RKO (cell line): ENCODE measurements at places on chromosomes 16 and 17.
A peak's percentile ranks its signal among the peaks of the same experiment; 100 is the strongest.

- DNase-seq, result no peak
These were observed 65.1 kb downstream of the SDR42E1 start for GRCh38 chr16:81946206-81946605.

GRCh38 chr16:27566417-27566816 is 16.5 kb downstream of the KATNIP start:
- DNase-seq, result no peak

- no peak for DNase-seq
These were observed 10.7 kb downstream of the CACNG1 start for GRCh38 chr17:67055041-67055443.

- DNase-seq, result peak; percentile 4
These were observed 25.9 kb upstream of the NKD1 start for GRCh38 chr16:50522324-50522723.

GRCh38 chr17:51071556-51071955 is 49.1 kb downstream of the SPAG9 start:
- DNase-seq, result no peak

- no peak for DNase-seq
These were observed 538 bp upstream of the RAPGEFL1 start for GRCh38 chr17:40176754-40177110.

- DNase-seq, result peak; percentile 96
These were observed 1.4 kb downstream of the TFAP4 start for GRCh38 chr16:4271176-4272113.

- no peak for DNase-seq
These were observed 3.1 kb downstream of the MMP15 start for GRCh38 chr16:58028541-58029070.

GRCh38 chr16:1752853-1753252 is 18.5 kb downstream of the NME3 start:
- no peak for DNase-seq

- DNase-seq, result no peak
These were observed 779 bp upstream of the CCDC102A start for GRCh38 chr16:57537194-57537505.

DNA sequence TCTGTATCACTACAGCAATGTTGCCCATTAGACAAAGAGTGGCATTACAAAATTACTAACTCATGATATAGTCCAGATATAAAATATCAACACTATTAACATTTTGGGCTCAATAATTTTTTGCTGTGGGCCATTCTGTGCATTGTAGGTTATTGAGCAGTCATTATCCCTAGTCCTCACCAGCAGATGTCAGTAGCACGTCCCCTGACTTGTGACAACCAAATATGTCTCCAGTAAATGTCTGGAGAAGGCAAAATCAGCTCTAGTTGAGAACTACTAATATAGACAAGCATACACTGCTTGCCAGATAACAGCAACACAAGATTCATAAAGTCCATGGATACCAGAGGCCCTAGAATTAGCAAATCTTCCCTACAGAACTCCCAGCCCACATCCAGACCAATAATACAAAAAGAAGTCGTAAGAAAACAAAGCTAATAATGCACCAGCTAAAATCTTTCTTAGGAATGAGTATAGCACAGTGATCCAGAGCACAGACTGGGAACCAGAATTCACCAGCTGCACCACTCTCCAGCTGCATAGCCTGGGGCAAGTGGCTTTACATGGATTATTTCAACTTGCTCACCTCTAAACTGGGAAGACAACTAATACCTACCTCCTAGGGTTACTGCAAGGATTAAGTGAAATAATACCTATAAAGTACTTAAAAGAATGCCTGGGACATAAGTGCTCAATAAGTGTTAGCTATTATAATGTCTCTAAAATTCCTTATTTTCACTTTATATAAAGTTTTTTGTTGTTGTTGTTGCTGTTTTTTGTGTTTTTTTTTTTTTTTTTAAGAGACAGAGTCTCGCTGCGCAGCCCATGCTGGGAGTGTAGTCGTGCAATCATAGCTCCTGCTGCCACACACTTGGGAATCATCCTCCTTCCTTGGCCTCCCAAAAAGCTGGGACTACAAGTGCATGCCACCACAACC is 23.7 kb downstream of the HELZ start:
- DNase-seq, result peak; percentile 46

GRCh38 chr17:50283714-50284113 is 9.4 kb downstream of the TMEM92 start:
- no peak for DNase-seq

- DNase-seq, result no peak
These were observed 27.9 kb upstream of the CMIP start for GRCh38 chr16:81416749-81417148.

DNA sequence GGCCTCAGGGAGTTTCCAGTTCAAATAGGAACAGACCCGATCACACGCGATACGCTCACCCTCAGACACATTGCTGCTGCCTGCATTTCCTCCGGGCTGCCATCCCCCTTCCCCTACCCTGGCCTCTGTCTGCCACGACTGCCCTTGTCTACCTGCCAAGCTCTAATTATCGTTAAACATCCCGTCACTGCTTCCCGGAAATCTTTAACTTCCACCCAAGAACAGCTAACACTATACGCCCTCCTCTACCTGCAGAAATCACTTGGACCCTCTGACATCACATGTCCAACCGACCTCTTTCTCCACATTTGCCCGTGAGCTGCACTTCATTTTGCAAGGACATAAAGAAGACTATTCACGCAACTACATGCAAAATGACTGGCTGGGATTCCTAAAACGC is 40.4 kb downstream of the ABAT start:
- DNase-seq, result no peak

GRCh38 chr17:82118815-82119380 is 20.9 kb upstream of the FASN start:
- no peak for DNase-seq

- DNase-seq, result no peak
These were observed 34.3 kb upstream of the WSCD1 start for GRCh38 chr17:6035801-6036394.

DNA sequence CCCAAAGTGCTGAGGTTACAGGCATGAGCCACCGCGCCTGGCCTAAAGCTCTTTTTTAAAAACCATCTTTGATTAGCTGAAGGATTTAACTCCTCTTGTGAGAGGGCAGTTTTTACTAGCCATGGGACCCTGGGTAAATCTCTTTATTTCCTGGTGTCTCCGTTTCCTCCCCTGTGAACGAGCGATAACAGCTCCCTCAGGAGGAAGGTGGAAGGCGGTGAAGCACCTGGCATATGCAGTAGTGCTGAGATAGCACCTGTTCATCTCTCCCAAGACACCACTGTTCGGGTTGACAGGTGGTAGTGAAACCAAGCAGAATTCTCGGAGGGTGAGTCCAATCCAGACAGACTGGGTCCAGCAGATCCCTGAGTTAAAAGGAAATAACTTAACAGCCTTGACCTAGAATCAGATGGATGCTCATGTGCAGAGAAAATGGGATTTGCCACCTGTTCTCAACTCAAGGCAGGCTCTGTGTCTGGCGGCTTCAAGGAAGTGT is 86.2 kb downstream of the CRISPLD2 start:
- no peak for DNase-seq

DNA sequence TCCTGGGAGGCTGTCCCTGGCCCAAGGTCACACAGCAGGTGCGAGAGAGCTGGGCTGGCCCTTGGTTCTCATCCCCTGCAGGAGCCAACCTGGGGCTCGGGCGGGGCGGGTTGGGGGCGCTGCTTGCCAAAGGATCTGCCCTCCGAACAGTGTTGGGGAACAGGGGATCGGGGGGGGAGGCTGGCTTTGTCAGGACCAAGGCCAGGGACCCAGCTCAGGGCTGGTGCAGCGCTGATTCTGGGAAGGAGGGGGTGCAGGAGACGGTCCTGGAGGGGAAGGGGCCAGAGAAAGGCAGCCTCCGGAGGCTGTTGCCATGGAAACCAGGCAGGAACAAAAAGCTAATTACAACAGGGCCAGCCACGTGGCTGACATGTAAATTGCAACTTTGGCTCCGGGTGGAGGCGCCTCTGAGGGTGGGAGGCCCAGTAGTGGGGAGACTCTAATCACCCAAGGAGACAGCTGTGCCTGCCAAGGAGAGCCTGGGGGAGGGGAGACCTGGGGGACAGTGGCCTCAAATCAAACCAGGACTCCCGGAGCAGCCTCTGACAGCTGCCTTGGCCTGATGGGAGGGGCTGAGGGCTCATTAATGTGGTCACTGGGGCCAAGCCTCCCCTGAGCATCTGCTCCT is 1.3 kb downstream of the TUBB3 start:
- DNase-seq, result peak; percentile 73

DNA sequence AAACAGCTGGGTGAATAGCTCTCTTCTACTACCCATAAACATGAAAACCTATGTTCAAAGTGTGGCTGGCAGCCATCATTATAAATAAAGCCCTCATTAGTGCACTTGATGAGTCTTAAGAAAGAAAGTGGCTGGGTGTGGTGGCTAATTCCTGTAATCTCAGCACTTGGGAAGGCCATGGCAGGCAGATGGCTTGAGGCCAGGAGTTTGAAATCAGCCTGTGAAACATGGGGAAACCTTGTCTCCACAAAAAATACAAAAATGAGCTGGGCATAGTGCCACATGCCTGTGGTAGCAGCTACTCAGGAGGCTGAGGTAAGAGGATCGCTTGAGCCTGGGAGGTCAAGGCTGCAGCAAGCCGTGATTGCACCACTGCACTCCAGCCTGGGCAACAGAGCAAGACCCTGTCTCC is 28.3 kb upstream of the APPBP2 start:
- DNase-seq, result no peak

DNA sequence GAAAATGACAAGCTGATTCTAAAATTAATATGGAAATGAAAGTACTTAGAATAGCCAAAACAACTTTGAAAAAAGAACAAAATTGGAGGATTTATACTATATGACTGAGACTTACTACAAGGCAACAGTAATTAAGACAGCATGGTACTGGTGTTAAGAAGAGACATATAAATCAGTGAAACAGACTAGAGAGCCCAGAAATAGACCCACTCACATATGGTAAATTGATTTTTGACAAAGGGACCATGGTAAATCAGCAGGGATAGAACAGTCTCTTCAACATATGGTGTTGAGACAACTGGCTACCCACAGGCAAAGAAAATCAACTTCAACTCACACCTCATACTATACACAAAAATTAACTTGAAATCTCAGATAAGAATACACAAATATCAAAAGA is 12.9 kb downstream of the CMC2 start:
- no peak for DNase-seq

- DNase-seq, result no peak
These were observed 5.5 kb downstream of the SOX8 start for GRCh38 chr16:986925-987582.

DNA sequence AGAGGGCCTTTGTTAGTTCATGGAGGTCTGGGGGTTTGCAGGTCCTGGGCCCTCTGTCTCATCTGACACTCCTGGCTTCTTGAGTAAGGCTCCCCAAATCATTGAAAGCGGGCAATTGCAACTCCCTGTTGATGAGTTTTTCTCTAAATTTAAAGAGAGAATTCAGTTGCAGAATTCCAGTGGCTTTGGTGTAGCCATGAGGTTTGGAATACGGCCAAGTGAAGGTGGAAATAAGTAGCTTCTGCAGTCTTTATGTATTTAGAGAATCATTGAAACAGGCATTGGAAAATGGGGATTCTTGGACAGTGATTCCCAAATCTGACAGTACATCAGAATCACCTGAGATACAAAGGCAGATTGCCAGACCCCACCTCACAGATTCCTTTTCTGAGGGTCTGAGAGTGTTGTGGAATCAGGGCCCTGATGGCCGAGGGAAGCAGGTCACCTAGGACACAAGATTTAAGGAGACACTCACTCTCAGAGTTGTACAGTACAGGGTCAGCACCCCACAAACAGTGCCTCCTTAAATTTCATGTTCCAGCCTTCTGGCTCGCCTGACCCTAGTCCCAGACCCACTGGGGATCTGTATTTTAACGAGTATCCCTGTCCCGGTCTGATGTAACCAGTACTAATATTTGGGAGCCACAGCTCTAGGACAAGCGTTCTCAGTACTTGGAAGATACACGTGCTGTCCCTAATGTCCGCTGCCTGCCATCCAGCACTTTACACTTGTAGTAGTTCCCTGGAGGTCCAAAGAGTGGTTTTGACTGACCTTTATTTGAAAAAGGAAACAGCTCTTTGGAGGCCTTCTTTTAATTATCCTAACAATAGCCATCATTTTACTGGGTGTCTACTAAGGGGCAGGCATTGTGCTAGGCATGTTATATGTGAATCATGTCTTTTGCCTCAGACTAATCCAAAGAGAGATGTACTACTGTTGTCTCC is 37.8 kb downstream of the YPEL2 start:
- DNase-seq, result no peak
